Regular cardiac myocyte (primary cell): ENCODE measurements at places on chromosomes 5 and 9. TPM values are rescaled to one million over a fixed set of nuclear protein-coding genes. Genes with fewer than 3 reads are reported as not detected.

TBC1D2 gene
- total RNA-seq = 6.2 and 7.5 TPM in 2 replicates

EPB41L4A gene
- total RNA-seq = 1.5 and 4.2 TPM in 2 replicates

TAF11L10 gene
- not detected in 2 replicates for total RNA-seq

AIF1L gene
- total RNA-seq = 0.56 and 0.58 TPM in 2 replicates

PCDHA10 gene
- 0.19 and 0.28 TPM in 2 replicates for total RNA-seq

PCDHGB6 gene
- 0.96 and 2.5 TPM in 2 replicates for total RNA-seq

SLC24A2 gene
- total RNA-seq = not detected in 2 replicates

PCDHGA7 gene
- total RNA-seq = 1.5 and 3.7 TPM in 2 replicates

TRPM3 gene
- total RNA-seq = 1.7 and 3.1 TPM in 2 replicates

SH3TC2 gene
- total RNA-seq = 3.9 and 4.4 TPM in 2 replicates

ROPN1L gene
- total RNA-seq = 0.28 and 0.38 TPM in 2 replicates

INPP5E gene
- 4.8 and 5.9 TPM in 2 replicates for total RNA-seq

ZFR gene
- 77.6 and 83.7 TPM in 2 replicates for total RNA-seq

TAF11L5 gene
- not detected in 2 replicates for total RNA-seq

TRIM36 gene
- 0.38 and 0.56 TPM in 2 replicates for total RNA-seq

OCLN gene
- total RNA-seq = 1.3 and 2.3 TPM in 2 replicates

CCNI2 gene
- not detected in 2 replicates for total RNA-seq

MRPL22 gene
- total RNA-seq = 27.6 and 35.3 TPM in 2 replicates

IL11RA gene
- 6.5 and 9.9 TPM in 2 replicates for total RNA-seq

FBXL7 gene
- total RNA-seq = 2.3 TPM in 2 replicates

PCDHGB3 gene
- 1.9 and 4.5 TPM in 2 replicates for total RNA-seq

ARHGEF39 gene
- total RNA-seq = 0.28 and 3.6 TPM in 2 replicates

CAVIN4 gene
- 1.1 and 1.5 TPM in 2 replicates for total RNA-seq

PLPP7 gene
- 16.9 and 19.4 TPM in 2 replicates for total RNA-seq

IFNA21 gene
- total RNA-seq = not detected in 2 replicates

OBP2B gene
- total RNA-seq = not detected in 2 replicates

ARSI gene
- total RNA-seq = 4.4 and 5.4 TPM in 2 replicates

SLC25A2 gene
- under 0.01 and 0.19 TPM in 2 replicates for total RNA-seq

COL27A1 gene
- total RNA-seq = 5.2 and 9.9 TPM in 2 replicates

MROH2B gene
- not detected in 2 replicates for total RNA-seq

C9orf43 gene
- total RNA-seq = 0.28 and 0.58 TPM in 2 replicates

TXNDC15 gene
- total RNA-seq = 166 and 235 TPM in 2 replicates

SPATA6L gene
- 0.28 and 0.38 TPM in 2 replicates for total RNA-seq

EQTN gene
- total RNA-seq = not detected in 2 replicates

C9orf50 gene
- 0.28 TPM in 1 of 2 replicates, not detected in the other for total RNA-seq

HIGD2A gene
- total RNA-seq = 16.7 and 21.7 TPM in 2 replicates

SLC34A1 gene
- total RNA-seq = not detected in 2 replicates

FOXD1 gene
- total RNA-seq = 6.5 and 7.1 TPM in 2 replicates

RXRA gene
- 12.7 and 14.8 TPM in 2 replicates for total RNA-seq

SPINK1 gene
- total RNA-seq = 0.56 TPM in 1 of 2 replicates, not detected in the other

RAD1 gene
- total RNA-seq = 20.9 and 37.6 TPM in 2 replicates

SLC6A3 gene
- total RNA-seq = not detected in 2 replicates

MED22 gene
- total RNA-seq = 13.5 and 15.1 TPM in 2 replicates

KIF24 gene
- total RNA-seq = 0.85 and 2.7 TPM in 2 replicates

ELL2 gene
- 54.3 and 61.7 TPM in 2 replicates for total RNA-seq

CATSPER3 gene
- 0.38 TPM in 1 of 2 replicates, not detected in the other for total RNA-seq

PCA3 gene
- under 0.01 TPM in 1 of 2 replicates, not detected in the other for total RNA-seq
